NCI-H1436 treated with DMSO at 0.1 percent for 48 hours (cell line): ENCODE measurements at places on chromosomes 1 and 21.

GRCh38 chr1:210743038-210743437, 390.9 kb downstream of the KCNH1 start:
- DNase-seq, result no peak

GRCh38 chr1:13495186-13495585, 18.6 kb downstream of the LRRC38 start:
- no peak for DNase-seq

- DNase-seq, result no peak
Measured at GRCh38 chr1:217969428-217969827, 315.7 kb upstream of the RRP15 start.

- no peak for DNase-seq
Measured at GRCh38 chr1:45272913-45273371, 53.8 kb upstream of the HPDL start.

- no peak for DNase-seq
Measured at GRCh38 chr1:206504363-206504713, 3.0 kb upstream of the RASSF5 start.

DNA sequence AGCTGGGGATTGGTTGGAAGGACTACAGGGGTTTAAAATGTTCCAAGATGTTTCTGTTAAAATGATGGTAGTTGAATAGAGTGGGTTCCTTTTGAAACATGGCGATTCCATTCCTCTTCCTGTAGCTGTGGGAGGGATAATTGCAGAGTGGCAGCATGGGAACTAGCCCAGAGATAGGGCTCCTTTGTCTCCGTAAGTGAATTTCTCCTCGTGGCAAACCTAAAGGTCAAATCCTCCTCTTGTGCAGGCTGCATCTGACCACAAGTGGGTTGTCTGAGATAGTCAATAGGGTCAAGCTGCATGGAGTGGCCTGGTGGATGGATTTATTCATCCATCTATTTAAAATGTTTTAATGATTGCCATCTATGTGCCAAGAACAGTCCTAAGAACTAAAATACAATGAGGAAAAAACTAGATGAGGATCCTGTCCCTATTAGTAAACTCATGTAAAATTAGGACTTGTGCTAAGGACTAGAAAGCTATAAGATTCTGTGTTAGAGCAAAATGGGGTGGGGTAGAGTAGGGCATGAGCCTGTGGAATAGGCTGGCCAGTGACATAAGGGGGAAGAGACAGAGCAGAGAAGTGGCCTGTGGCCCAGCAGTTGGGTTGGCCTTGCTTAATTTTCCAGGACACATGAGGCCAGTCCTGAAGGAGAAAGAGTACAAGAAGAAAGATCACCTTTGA, 89.1 kb upstream of the IVNS1ABP start:
- DNase-seq, result no peak

DNA sequence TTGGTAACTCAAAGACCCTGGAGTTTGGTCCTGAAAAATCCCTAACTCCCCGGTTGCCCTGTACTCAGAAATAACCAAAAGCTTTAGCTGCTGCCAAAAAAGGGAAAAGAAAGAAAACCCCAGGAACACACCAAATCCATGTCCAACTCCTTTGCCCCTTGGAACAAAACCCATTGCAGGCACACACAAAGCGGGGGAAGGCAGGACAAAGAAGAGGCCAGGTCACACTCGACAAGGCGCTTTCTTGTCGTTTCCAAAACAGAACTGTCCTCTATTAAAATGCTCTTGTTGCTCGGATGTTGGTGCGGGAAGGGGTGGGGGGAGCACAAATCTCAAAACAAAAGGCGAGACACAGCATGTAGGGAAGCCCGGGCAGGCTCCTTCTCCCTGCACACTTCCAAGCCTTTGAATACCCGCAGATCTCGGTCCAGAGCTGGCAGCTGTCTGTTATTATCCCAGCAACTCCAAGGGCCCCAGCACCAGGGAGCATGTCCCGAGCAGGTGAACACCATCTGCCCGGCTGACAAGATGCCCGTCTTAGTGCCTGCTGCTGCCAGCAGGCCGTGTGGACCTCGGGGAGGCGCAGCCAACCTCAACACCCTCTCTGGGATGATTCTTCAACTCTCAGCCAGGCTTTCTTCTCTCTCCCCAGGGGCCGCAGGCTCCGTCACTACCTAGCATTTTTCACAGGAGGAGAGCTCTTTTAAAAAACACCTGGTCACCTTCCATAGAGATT, 96.4 kb downstream of the SSBP3 start:
- peak; percentile 32 for DNase-seq

DNA sequence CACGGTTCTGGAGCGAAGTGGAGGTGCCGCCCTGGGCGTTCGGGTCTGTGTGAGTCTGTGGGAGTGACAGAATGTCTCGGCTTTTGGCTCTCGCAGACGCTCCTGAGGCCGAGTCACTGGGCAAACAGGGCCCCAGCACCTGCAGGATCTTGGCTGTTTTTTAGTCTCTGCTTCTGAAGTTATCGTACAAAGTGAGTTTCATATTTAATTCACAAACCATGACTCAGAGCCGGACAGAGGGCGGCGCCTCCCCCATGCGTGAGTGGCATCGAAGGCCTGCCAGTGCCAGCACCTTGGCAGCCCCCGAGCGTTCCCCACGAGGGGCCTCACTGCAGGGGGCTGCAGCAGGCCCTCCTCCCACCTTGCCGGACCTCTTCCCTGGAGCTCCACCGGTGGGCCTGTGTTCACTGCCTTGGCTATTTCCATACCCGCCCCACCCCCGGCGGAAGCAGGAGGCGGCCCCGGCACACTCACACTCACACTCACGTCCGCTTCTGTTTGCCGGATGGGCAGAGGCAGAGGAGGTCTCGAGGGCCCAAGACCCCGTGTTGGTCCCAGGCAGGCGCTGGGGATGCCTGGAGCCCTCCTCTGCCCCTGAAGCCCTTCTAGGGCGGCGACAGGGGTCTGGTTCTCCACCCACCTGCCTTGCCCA, 56.3 kb downstream of the MORN1 start:
- DNase-seq, result no peak

DNA sequence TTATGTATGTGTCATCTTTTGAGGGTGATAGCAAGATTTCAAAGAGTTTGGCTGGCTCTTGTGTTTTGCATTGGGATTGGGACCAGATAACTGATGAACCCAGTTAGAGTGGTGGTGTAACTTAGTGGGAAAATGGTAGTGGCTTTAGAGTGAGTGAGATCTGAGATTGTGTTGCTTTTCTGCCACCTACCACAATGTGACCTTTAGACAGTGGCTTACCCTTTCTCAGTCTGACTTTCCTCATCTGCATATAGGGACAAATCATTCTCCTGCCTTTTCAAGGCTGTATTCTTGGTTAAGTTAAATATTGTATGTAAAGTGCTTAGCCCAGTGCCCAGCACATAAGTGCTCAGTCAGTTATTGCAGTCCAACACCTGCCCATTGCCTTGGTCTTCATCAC, 31.3 kb downstream of the CENPF start:
- DNase-seq, result no peak
